Fibroblast of mammary gland (primary cell): ENCODE measurements at places on chromosomes 13 and 19.
A peak's percentile ranks its signal among the peaks of the same experiment; 100 is the strongest.

DNA sequence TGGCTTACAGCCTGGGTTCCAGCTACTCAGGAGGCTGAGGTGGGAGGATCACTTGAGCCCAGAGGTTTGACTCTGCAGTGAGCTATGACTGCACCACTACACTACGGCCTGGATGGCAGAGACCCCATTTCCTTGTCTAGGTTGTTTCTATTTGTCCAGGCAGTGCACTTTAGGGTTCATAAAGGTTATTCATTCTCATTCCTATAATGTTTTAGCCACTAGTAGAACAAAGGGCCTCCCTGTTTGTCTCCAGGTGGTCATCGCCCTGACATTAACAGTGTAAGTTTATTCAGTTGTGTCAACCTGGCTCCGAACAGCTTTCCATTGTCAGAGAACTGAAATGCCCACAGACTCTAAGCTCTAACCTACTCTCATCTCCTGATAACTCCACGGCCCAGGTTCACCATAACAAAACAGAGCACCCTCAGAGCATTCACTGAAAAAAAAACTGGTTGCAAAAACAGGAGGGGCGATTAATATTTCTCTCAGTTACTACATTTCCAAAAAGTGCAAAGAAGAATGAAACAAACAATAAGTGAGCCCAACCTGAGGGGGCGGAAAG lies 37.1 kb downstream of the SMAD9 start:
- DNase-seq: no peak

DNA sequence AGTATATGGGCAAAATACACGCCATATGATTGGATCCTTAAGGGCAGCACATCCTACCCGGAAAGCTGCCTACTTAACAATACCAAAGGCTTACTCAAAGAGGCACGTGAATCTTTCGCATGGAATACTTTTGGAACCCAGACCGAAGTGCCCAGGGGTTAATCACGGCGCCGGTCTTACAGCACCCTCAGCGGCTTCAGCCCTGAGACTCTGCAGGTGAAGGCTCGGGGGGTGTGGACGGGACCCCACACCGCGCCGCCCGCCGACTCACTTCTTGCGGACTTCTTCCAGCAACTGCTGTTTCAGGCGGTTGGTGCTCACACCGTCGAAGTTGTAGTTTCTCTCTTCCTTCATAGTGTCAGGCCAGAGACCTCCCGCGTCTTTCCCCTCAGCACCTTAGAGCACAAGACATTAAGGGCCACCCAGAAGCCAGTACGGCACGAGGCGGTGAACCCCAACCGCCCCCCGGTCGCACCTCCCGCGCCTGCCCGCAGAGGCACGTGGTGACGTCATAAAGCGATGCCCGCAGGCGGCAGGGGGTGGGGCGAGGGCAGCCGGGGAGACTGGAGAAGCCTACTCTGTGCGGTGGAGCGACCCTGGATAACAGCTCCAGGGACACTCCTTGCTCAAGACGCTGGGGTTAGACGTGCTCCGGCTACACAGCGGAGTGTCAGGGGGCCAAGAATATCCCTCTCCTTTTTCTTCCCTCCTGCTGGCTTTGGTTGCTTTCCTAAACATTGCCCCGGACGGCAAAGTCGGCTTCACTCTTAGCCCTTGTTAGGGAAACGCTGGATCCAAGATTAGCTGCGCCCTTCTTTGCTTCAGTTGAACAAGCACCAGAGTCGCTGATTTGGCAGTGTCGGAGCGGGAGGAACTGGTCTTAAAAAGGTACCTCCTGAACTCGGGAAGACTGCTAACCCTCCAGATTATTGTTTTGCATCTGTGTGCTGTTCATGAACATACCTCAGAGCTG lies at the start of gene CCDC169:
CCDC169 (minus strand) TSS at position 449 of the 973 bp plus-strand sequence; CDS start at position 354, 95 bp downstream.
- peak; percentile 59 for DNase-seq

DNA sequence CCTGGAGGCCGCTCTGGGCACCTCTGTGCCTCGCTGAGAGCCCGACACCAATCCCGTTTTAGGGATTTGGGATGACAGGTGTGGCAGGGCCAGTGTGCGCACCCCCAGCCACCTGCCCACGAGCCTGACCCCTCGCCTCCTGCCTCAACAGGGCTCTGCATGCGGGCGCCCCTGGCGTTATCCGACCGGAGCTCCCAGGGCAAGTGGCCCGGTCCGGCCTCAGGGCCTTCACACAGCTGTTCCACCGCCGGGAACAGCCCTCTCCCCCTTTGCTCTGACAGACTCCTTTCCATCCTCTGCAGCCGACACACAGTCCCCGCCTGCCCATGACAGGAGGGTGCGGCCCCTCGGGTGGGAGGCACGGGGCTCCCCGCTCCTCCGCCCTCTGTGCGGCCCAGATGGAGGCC lies 7.1 kb upstream of the WDR18 start:
- DNase-seq: no peak

DNA sequence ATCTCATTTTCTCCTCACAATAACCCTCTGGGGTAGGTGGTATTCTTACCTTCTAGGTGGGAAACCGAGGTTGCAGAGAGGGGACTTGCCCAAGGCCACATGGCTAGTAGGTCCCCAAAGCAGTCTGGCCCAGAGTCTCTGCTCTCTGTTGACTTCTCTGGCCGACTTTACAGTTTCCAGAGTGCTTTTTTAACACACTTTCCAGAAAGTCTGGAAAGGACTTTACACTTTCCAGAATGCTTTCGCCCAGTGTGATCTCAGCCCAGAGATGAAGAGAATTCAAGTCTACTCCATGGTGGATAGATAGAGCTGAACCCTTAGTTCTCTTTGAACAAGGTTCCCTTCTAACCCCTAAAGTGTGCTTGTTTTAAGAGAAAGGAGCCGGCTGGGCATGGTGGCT lies 12.2 kb downstream of the ARHGAP35 start:
- DNase-seq: no peak

DNA sequence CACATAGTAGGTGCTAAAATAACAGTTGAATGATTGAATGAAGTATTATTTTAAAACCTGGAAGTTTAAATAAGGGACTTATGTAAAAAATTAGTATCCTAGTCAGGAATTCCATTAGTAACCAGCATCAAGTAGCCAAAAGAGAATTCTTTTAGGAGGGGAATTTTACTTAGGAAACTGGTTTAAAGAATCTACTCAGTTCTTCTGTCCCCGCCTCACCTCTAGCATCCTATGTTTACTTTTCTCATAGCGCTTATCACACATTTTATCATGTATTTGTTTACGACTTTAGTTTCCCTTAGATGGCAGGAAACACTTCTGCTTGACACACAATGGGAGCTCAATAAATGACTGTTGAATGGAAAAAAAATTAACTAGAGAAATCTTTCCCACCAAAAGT lies 229.0 kb downstream of the KLF5 start:
- DNase-seq: no peak

GRCh38 chr13:105446197-105446596 lies 1089.3 kb downstream of the EFNB2 start:
- peak; percentile 10 for DNase-seq

DNA sequence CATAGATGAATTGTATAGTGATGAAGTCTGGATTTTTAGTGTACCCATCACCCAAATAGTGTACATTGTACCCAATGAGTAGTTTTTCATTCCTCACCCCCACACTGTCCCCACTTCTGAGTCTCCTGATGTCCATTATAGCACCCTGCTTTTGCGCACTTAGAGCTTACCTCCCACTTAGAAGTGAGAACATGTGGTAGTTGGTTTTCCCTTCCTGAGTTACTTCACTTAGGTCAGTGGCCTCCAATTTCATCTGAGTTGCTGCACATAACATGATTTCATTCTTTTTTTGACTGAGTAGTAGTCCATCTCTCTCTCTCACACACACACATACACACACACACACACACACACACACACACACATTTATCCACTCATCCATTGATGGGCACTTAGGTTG lies 43.2 kb upstream of the ALOX5AP start:
- DNase-seq: peak; percentile 33

DNA sequence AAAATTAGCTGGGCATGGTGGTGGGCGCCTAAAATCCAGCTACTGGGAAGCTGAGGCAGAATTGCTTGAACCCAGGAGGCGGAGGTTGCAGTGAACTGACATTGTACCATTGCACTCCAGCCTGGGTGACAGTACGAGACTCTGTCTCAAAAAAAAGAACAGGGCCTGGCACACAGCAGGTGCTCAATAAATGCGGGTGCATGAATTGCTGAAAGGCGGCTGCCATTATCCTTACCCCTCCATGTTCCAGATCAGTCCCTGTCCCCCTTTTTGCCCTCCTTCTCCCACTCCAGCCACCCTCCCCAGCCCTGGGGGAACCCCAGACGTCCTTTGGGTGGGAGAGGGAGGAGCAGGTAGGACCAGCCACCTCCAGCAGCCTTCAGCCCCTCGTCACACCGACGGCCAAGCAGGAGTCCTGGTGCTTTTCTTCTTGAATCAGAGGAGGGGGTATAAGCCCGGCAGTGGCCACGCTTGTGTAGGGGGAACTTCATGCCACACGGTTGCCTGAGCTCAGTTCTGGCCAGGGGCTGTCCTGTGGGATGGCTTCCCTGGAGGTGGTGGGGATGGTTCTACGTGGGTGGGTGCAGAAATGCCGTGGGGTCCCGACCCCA lies 20.4 kb upstream of the NFIC start:
- no peak for DNase-seq

- no peak for DNase-seq
Observed at GRCh38 chr19:15112385-15112784, 5.2 kb downstream of the SYDE1 start.

GRCh38 chr19:58001895-58002369 lies 688 bp downstream of the ZNF606 start:
- peak; percentile 15 for DNase-seq

DNA sequence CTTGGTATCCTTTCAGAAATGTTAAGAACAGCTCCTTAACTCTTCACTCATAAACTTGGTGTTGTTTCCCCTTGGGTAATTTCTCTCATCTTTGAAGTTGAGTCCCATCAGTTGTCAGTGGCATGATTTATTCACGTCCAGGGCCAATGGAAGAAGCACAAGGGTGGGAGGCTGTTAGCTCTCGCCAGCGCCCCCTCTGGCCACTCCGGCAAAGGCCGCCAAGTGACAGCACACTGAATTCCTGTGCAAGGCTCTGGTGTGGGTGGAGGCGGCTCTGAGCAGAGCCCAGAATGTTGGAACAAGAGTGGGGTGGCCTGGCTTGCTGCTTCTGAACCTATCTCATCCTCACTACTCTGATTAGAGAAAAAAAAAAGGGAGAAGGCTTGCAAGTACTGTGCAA lies 13.1 kb upstream of the MEDAG start:
- peak; percentile 72 for DNase-seq

DNA sequence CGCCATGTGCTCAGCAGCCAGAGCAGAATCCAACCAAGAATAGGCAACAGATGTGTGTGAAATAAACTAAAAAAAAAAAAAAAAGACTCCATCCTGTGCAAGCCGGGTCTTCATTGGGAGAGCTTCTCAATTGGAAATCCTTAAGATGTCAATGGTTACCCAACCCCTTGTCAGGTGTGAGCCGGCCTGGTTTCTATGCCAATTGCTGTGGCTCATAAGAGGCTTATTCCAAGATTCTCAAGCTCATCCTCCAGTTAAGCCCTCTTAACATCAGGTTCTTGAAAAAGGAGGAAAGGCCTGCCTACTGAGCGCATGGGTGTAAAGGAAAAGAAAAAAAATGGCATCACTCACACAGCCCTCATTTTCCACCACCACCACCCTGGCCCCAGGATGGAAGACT lies 1084.6 kb downstream of the UQCRFS1 start:
- DNase-seq: no peak

DNA sequence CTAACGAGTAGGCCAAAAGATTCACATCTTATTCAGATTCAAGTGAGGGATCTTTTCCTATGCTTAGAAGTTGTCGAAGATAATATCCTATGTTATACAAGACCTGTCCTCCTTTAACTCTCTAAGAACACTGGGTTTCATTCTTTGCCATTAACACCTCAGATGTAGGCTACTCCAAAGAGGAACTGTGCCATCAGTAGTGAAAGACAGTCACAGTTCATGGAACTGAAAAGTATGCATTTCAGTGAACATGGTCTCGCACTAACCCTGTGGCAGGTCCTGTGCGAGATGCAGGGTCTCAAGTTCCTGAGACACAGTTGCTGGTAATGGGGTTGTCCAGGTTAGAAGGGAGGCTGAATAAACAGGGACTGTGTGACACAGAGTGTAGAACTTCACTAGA lies 4.1 kb downstream of the LGALS16 start:
- no peak for DNase-seq

- DNase-seq: no peak
Observed at GRCh38 chr13:40539576-40540327, 126.7 kb downstream of the FOXO1 start.

- no peak for DNase-seq
Observed at GRCh38 chr13:42011601-42012350, 36.7 kb upstream of the DGKH start.

- no peak for DNase-seq
Observed at GRCh38 chr19:14826006-14826405, 9.0 kb downstream of the OR7A5 start.

GRCh38 chr13:97257800-97258799 lies 36.0 kb downstream of the MBNL2 start:
- DNase-seq: peak; percentile 88

- peak; percentile 54 for DNase-seq
Observed at GRCh38 chr13:109785141-109785891, 1.1 kb downstream of the IRS2 start.

DNA sequence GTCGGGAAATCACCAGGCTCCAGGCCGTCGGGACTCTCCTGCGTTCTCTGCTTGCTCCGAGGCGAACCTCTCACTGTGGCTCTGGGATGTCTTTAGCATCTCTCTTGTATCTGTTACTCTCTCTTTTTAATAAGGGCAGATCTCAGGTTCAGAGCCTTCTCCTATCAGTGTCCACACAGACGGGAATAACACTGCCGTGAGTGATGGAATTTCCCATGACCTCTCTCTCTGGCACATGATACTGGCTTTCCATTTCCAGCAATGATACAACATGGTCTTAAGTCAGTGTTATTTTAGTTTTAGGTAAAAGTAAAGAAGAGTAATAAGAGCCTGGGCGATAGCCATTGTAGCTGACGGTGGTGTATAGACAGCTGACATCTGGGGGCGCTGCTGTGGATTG lies 9.3 kb downstream of the ZNF444 start:
- DNase-seq: no peak

GRCh38 chr19:39355253-39355652 lies 13.0 kb downstream of the SAMD4B start:
- no peak for DNase-seq

DNA sequence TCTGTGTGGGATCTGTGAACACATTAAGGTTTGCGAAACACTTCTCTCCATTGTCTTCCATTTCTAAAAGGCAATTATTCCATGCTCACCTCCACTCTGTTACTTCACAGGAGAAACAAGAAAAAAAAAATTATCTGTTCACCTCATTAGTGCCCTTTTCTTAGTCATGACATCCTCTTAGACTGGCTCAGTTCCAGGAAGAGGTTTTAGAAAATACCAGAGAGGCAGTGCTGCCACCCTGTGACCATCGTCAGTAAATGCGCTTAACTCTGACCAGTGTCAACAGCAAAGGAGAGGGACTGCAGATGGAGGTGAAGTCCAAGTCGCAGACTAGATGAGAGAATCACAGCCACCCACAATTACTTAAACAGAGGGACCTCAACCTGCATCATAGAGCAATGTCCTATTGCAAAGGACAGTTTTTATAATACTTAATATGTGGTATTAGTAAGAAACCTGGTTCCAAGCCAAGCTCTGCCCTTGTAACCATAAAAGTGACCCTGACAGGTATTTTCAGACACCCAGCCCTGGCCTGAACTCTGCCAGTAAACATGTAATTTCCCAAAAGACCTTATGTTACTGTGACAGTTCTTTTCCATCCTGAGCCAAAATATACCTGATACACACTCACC lies 19.4 kb downstream of the CEACAM21 start:
- DNase-seq: peak; percentile 86
